Left renal cortex interstitium (tissue), 4 donors: ENCODE measurements at places on chromosomes 5 and 9.

- no peak for DNase-seq
These were observed 243.4 kb upstream of the KLF4 start for GRCh38 chr9:107732781-107733522.

- DNase-seq, result no peak
These were observed 66.8 kb upstream of the IL17B start for GRCh38 chr5:149445739-149446369.

DNA sequence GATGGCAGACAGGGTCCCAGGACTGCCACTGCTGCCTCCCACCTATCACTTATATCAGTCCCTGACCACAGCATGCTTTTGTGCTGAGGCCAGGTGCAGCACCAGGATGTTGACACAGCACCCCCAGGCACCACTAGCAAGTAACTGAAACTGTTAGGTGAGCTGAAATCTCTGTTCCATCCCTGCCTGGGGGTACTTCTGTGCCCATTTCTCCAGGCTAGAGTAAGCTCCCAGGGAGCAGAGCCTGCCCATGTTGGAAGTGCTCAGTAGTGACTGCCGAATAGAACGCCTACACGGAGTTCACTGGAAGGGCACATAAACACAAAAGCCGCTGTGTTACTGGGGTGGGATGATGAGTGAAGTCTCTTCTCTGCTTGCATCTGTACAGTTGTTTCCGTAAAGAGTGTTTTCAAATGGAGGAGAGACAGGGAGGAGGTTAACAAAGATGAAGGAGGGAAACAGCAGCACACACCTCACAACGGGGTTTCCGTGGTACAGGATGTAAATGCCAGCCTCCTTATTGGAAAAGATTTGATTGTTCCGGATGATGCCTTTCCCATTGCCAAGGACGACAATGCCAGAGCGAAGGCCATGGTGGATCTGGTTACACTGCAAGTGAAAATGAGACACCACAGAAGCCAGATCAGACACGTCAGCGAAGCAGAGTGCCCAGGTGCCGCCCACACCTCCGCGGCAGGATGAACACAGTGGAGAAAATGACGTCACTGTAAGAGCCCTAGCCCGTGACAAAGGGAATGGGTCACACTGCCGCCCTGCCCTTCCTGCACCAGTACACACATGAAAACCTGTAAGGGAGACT lies 43.1 kb downstream of the POLR1E start:
- peak; percentile 37 for DNase-seq

- no peak for DNase-seq
These were observed 18.4 kb downstream of the NUDT2 start for GRCh38 chr9:34347800-34348158.

- DNase-seq, result no peak
These were observed 41.6 kb downstream of the MLLT3 start for GRCh38 chr9:20580673-20581072.
